Progenitor cell of endocrine pancreas (in vitro differentiated cells): ENCODE measurements at places on chromosomes 1 and 21. TPM values are rescaled to one million over a fixed set of nuclear protein-coding genes. Genes with fewer than 3 reads are reported as not detected.

- no peak for DNase-seq
These were observed 76.7 kb upstream of the PTGFRN start for GRCh38 chr1:116832932-116833578.

The POU3F1 gene
- total RNA-seq, result 0.31 and 0.43 TPM in 2 replicates

DNA sequence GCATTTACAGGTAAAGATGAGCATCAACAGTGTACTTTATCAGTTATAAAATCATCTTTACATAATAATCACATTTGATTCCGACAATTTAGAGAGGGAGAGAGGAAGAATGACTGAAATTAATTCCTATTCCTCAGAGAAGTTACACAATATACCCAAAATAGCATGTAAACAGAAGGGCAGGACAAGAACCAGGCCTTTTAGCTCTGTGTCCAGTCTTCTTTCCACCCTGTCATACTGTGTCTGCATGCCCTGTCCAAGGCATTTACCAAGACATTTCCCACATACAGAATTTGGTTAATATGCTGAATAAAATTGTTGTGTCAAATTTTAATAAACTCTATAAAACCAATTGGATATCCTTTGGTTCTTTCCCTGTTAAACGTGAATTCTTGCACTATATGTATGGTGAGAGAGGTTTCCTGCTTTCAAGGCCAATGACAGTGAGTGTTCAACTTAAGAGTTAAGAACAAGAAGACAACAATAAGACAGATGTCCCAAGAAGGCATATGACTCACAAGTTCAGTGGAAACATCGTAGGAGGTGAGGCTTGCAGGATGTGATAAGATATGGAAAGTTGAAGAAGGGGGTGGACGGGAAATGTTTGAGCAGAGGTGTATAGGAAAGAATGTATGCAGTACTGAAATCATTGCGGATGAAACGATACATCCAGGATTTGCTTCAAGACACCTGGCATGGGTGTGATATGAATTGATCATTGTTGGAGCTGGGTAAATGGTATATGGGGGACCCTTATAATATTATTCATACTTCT is 20.8 kb downstream of the LRRC8B start:
- DNase-seq, result no peak

DNA sequence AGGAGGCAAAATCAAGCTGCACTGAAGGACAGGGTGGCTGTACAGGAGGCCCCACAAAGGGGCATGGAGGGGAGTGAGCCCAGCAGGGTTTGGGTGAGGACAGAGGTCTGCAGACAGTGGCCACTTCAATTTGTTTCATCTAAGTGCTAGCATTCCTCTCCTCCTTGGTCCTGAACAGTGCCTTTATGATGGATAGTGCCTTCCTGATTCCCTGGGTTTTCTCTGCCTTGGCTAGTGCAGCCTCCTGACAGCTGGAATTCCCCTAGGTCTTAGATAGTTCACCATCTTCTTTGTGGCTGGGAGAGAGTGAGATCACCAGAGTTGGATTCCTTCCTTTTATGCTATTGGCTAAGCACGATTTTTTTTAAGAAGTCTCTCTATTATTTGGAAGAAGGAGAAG is 3.8 kb upstream of the HPCAL4 start:
- no peak for DNase-seq

- no peak for DNase-seq
These were observed 55.8 kb downstream of the YARS1 start for GRCh38 chr1:32761253-32761877.

- no peak for DNase-seq
These were observed 48.9 kb upstream of the KIF26B start for GRCh38 chr1:245105815-245106410.

- DNase-seq, result no peak
These were observed 22.1 kb upstream of the COL16A1 start for GRCh38 chr1:31725777-31726535.

The NPPB gene
- 5.3 and 9.1 TPM in 2 replicates for total RNA-seq

The CATSPERE gene
- total RNA-seq, result 1.8 and 2.0 TPM in 2 replicates

- DNase-seq, result peak; percentile 50
These were observed 35.5 kb downstream of the CACHD1 start for GRCh38 chr1:64505232-64505943.

The CD53 gene
- total RNA-seq, result not detected in 2 replicates
